ENCODE measurements at places on chromosomes 3 and 15.

DNA sequence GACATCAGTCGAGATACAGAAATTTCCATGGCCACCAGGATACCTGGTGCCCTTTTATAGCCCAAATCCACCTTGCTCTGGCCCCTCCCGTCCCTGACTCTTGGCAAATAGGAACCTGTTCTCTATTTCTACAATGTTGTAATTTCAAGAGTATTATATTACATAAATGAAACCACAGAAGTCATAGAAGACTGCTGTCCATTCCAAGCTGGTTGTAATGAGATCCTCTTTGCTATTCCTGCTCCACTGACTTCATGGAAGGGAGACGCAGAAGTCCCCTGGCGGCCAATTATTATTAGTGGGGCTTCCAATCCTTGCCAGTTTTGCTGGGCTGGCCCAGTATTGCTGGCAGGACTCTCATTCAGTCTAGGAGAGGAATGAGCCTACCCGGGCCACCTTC is 26.6 kb downstream of the DCP1A start:
- DNase-seq, result no peak

GRCh38 chr15:36133742-36134141 is 445.7 kb upstream of the CDIN1 start:
- peak; percentile 31 for DNase-seq

- DNase-seq, result no peak
Observed at GRCh38 chr3:12232785-12233300, 56.0 kb upstream of the PPARG start.

DNA sequence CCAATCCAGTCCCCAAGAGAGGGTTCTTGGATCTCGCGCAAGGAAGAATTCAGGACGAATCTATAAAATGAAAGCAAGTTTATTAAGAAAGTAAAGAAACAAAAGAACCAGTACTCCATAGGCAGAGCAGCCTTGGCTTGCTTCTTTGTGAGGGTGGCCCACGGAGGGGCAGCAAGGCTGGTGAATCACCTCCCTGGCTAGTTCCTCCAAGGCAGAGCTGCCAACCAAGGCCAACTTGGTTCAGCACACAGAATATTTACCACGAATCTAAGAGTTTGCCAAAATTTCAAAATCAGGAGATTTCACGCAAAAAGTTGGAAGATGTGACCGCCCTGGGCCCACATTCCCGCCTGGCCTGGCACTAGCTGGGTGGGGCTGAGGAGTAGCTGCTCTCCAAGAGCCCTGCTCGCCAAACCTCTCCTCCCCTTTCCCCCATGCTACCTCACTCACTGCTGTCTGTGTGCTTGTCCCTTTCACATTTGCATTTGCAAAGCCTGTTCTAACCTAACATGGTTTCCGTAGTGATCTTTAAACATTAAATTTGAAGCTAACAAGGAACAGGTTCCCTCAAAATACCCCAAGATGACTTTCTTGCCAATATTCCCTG is 26.2 kb upstream of the DCUN1D1 start:
- no peak for DNase-seq

- DNase-seq, result no peak
Observed at GRCh38 chr3:158453865-158454264, 117.1 kb upstream of the MLF1 start.

GRCh38 chr3:126245811-126246727 is 65.7 kb upstream of the ALDH1L1 start:
- DNase-seq, result no peak

DNA sequence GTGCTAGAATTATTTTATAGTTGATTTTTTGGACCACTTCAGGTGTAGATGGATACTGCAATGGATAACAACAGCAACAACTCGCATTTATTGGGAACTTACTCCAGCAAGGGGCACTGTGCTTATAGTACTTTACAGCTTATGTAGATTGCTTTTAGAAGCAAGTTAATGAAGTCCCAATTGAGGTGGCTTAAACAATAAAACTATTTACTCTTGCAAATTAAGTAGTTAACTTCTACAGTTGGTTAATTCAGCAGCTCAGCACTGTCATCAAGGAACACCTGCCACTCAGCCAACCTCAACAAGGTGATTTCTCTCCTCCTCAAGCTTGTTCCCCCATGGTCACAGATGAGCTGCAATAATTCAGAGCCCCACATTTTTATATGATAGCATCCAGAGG is 124.1 kb downstream of the RASA2 start:
- no peak for DNase-seq

- DNase-seq, result no peak
Observed at GRCh38 chr3:100075851-100076730, 38.2 kb downstream of the FILIP1L start.

- DNase-seq, result no peak
Observed at GRCh38 chr3:153003862-153004261, 158.2 kb upstream of the RAP2B start.

DNA sequence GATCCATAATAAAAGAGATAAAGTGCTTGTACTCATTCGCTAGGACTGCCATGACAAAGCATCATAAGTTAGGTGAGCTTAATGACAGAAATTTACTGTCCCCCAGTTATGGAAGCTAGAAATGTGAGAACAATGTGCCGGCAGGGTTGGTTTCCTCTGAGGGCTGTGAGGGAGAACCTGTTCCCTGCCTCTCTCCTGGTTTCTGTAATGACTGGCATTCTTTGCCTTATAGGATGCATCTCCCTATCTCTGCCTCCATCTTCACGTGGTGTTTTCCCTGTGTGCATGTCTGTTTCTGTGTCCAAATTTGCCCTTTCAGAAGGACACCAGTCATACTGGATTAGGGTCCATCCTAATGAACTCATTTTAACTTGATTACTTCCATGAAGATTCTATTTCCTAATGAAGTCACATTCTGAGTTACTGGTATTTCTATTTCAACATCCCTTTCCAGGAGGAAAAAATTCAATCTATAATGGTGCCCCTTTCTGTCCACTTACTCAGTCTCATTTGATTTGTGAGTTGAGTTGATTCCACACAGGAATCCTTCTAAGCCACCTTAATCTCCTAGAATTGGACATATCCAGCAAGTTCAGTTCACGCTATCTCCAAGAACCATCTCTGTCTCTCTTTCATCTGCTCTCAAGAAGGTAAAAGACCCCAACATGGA is 71.2 kb upstream of the LIPC start:
- DNase-seq, result no peak

- no peak for DNase-seq
Observed at GRCh38 chr3:8988791-8989558, 25.7 kb upstream of the RAD18 start.

- DNase-seq, result no peak
Observed at GRCh38 chr15:33458421-33458820, 147.7 kb downstream of the RYR3 start.

DNA sequence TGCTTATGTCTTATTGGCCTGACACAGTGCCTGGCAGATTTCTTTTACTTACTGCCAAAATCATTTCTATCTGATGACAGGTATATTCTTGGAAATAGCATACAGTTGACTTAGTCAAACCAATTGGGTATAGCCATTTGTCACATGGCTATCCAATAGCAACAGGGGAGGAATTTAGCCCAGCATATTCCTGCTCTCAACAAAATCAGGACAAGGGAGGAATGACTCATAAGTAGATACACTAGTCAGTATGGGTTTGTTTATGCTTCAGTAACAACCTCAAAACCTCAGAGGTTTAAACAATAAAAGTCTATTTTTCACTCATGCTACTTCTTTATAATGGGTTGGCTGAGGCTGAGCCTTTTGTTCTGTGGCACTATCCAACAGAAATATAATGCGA is 38.0 kb upstream of the VILL start:
- DNase-seq, result no peak

DNA sequence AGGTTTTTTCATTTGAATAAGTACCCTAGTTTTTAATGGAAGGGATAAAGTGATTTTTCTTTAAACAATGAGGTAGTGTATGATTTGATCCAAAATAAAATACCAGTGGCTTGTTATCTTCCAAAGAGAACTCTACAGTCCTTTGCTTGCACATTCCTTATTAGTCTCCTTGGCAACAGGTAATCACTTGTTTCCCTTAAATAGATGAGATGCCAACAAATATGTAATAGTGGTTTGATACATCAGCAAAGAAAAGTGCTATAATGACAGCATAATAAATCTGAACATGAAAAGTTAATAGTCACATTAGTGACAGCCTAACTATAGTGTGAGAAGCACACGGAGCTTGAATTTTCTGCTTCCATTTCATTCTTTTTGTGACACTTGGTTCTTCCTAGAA is 360.2 kb downstream of the ZNF385D start:
- no peak for DNase-seq

GRCh38 chr3:13229273-13229949 is 156.2 kb upstream of the IQSEC1 start:
- no peak for DNase-seq

GRCh38 chr3:149881879-149882278 is 68.9 kb downstream of the RNF13 start:
- no peak for DNase-seq

- no peak for DNase-seq
Observed at GRCh38 chr3:102161384-102162006, 273.3 kb upstream of the ZPLD1 start.

DNA sequence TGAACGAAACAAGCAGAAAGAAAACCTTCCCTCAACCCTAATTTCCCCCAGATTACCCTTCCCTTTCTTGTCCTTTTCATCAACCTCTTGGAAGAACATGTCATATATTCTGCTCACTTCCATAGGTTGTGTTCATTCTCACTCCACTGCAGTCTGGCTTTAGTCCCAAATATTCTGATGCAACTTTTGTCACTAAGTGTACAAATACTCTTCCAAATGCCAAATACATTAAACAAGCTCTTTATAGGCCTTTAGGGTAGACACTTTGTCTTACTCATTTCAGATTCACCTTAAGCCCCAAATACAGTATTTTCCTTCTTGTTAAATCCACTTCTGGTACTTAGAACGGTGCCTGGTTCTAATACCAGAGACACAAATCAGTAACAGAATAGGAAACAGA is 406.5 kb upstream of the CDIN1 start:
- DNase-seq, result no peak

DNA sequence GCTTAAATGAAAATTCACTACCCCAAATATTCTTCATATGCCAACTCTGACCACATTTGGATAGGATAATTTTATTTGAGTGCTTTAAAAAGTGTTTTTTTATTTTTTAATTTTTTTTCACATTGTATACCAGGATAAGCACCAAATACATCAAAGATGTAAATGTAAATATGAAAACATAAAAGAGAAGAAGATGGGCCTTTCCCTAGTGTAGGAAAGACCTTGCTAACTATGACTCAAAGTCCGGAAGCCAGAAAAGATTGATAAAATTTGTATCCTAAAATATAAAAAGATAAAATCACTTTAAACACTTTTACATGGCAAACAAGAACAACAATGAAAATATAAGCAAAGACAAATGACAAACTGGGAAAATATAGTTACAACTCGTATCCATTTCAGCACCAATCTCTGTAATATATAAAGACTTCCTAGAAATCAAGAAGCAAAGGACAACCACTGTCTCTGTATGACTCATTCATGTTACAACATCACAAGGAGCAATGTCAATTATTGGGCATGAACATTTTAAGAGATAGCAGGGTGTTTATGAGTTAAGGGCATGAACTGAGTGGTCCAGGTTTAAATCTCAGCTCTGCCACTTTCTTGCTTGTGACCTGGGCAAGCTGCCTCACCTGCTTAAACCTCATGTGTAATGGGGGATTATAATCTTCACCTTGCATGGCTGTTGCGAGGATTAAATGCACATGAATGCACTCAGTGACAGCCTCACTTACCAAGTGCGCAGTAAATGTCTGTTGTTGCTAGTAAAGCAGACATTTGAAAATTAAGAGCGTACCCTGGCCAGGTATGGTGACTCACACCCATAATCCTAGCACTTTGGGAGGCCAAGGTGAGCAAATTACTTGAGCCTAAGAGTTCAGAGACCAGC is 25.3 kb upstream of the ARHGEF3 start:
- DNase-seq, result no peak

DNA sequence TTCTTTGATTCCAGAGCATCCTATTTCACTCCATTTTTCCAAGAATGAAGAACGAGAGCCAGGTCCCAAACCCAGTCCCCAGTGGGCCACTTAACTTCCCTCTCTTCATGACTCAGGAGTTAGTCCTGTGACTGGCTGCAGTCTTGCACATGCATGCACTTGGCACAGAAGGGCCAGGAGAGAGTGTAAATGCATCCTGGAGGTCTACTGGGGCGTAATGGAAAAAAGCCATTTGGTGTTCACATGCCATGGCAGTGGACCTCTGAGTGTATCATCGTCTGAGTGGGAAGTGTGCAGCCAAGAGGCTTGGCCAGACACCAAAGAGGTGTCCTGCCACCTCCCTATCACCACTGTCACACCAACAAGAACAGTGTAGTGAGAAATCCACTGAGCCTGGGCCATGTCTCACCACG is 15.1 kb upstream of the RFTN1 start:
- no peak for DNase-seq

DNA sequence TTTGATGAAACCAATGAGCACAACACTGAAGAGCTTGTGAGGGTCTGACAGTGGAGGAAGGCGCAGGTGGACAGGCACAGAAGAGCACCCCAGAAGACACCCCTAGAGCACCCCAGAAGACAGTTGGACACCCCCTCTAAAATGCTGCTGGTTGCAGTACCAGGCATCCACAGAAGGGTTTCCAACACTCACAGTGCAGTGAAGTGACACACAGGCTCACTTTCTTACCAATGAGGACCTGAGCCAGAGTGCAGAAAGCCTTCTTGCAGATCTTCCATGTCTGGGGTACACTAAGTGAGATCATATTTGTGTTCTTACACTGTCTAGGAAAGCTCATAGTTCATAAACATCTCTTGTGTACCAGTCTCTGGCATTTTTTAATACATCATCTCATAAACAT is 27.6 kb downstream of the CCNL1 start:
- DNase-seq, result no peak

- no peak for DNase-seq
Observed at GRCh38 chr15:74826364-74826819, at the start of gene CPLX3. Gene CPLX3 (plus strand): TSS chr15:74826627. CDS start chr15:74826704, 77 bp downstream.

GRCh38 chr15:100725121-100726069 is 123.0 kb downstream of the ASB7 start:
- DNase-seq, result no peak

GRCh38 chr3:38465588-38466154 is 12.0 kb downstream of the ACVR2B start:
- DNase-seq, result no peak

DNA sequence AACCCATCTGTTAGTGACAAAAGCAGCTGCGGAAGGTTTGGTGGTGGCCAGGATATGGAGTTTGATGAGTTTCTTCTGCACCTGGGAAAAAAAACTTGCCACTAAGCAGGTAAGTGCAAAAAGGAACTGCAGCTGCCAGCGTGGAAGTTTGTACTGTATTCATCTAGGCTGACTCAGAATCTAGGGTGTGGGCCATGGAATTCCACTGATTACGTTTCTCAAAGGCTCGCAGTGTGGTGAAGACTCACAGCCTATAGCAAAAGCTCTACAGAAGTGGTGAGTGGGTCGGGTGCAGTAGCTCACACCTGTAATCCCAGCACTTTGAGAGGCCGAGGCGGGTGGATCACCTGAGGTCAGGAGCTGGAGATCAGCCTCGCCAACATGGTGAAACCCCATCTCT is 334.6 kb upstream of the GRM7 start:
- DNase-seq, result no peak
